Fibroblast of the aortic adventitia (primary cell): ENCODE measurements at places on chromosomes 5 and 9.

DNA sequence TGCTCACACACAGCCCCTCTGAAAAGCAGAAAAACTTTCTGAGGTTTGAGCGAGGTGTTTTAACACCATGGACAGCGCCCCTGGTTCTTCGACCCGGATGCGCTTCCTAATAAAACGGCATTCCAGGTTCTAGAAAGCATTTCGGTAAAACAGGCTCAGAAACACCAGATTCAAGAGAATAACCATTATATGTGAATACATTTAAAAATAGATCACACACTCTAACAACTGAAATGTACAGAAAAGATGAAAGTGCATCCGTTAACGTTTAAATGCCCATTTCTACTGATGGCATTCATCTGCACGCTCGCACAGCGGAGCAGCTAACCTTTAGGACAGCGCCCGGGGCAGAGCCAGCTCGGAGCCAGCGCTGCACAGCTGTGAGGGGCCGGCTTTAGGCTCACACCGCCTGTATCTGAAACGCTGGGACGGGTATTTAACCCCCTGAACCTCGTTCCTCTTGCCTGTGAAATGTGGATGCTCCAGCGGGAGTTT is 26.3 kb upstream of the TENT4A start:
- peak; percentile 69 for DNase-seq

DNA sequence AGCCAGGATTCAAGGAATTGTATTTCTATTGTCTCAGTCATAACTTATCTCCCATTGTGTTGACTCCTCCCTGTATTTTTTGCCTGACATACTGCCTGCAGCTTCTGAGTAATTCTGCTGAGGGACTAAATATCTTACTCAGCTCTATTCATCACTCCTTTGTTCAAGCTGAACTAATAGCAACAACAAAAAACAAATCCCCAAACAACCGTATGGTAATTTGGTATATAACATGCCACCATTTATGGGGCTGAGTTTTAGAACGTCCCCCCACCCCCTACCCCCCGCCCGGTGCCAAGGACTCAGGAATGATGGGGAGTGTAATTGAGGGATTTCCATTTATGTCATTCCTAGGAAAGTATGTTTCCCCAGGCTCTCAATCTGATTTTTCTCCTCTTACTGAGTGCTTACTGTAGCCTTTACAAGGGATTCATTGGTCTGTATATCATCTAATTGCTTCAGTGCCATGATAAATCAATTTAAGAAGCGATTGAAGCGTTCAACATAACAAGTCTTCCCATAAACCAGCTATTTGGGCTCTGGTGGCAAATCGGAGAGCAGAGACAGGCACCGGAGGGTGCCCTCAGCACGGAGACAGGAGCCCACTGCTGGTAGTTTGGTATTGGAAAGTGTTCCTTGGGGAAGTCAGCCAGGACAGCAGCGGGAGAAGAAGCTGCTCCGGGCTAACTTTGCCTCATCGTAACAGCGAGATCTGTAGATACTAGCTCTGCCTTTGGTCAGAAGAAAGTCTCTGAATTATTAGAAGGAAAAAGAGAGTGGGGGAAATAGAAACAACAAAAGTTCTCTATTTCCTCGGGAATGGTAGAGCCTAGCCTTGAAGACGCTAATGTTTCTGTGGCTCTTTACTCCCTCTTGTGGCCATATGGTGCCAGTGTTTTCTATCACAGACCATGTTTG is 40.7 kb upstream of the HSD17B4 start:
- DNase-seq = peak; percentile 89

DNA sequence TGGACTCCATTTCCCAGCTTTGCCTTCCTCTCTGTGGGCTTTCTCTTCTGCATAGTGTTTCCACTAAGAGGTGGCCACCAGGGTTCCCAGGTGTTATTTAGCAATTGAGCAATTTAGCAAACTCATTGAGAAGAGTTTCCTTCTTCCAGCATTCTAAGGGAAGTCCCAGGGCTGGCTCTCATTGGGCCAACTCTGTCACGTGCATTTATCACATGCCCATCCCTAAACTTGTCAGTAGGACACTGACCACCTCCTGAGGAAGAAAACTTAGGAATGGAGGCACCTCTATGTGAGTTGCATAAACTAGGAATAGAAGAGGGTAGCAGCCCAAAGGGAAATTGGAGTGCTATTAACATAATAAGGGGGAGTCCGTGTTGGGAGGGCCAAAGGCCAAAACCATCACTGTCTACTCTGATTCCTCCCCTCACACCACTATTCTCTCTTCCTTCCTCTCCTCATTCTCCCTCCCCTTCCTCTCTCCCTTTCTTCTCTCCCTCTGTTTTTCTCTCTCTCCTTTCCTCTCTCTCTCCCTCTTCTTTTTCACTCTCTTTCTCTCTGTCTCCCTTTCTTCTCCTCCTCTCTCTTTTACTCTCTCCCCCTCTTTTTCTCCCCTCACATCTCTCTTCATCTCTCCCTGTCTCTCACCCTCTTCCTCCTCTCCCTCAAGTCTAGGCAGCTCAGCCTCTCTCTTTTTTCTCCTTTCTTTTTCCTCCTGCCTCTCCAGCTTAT is 213.4 kb downstream of the PALM2AKAP2 start:
- no peak for DNase-seq

- no peak for DNase-seq
These were observed 460.5 kb upstream of the BRINP1 start for GRCh38 chr9:119829748-119830147.

DNA sequence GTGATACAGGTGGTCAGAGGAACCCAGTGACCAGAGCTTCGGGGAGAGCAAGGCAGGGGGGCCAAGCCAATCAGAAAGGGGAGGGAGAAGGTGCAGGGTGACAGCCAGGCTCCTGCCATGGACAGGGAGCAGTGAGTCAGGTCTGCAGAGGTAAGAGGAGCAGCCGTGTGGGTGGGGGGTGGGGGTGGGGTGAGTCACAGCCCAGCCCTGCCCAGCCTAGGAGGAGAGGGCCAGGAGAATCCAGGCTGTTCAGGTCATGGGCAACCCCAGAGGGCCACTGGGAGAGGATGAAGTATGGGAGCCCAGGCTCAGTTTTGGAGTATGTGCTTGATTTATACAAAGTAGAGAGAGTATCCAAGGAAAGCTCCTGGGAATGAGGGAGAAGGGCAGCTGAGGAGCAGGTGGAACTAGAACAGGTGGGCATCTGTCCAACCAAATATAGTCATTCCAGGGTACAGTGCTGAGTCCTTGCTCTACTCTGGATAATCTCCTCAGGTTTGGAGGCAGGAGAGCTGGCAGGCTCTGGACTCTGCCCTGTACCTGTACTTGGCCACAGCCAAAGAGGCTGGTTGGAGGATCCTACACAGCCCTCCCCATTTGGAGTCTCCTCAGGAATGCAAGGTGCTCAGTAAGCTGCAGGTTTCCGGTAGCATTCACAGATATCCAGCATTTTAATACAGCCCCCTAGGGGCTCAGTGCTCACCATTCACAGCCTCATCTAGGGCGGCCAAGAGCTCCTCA is 1.6 kb downstream of the HBEGF start:
- DNase-seq = no peak

DNA sequence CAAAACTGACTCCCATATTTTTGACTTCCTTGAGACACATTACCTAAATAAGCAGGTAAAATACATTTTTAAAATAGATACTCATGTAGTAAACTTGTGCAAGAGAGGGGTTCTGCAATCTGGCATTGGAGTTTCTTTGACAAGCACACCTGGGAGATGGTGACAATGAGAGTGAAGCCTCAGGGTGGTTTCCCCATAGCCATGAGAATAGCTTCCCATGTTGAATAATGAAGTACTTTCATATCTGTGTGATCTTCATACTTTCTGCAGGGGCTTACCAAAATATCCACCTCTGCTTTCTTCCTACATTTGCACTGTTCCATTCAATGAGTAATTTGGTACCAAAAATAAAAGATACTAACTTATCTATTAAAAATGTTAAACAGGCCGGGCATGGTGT is 44.7 kb upstream of the VCAN start:
- DNase-seq = no peak

DNA sequence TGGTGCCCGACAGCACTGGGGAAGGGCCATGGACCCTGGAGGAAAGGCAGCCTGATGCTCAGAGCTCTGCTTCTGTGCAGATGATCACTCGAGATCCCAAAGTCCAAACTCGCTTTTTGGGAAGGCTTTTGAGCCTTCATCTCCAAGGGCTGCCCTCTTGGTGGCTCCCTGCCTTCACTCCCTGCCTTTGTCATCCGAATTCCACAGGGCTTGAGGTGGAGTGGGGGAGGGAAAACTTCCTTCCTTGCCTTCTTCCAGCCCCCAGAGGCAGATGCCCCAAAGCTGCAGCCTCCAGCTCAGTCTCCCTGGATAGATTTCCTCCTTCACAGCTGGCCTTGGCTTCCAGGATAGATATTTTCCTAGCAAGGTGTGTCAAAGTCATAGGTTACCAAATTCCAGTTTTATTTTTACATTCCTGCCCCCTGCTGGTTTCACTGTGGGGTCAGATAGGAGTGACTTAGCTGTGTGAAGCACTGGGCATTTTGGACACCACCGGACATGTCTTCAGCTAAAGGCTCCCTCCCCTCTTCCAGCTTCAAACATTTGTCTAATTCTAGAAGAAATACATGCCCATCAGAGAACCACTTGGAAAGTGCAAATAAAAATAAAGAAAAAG is 268.2 kb downstream of the HSPA4 start:
- no peak for DNase-seq

DNA sequence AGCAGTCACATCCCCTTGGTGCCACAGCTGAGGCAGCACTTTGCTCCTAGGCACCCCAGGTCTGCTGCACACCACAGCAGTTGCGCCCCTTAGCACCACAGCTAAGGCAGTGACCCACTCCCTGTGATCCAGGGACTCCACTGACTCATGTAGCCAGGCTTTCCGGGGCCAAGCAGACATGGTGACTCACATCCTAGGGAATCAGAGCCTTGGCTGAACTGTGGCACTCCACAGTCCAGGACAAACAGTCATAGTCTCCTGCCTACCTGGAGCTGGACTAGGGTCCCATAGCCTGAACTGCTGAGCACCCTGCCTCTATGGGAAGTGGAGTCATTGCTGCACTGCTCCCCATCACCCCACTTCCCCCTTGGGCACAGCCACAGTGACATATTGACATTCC is 338.7 kb downstream of the NPR3 start:
- peak; percentile 80 for DNase-seq

DNA sequence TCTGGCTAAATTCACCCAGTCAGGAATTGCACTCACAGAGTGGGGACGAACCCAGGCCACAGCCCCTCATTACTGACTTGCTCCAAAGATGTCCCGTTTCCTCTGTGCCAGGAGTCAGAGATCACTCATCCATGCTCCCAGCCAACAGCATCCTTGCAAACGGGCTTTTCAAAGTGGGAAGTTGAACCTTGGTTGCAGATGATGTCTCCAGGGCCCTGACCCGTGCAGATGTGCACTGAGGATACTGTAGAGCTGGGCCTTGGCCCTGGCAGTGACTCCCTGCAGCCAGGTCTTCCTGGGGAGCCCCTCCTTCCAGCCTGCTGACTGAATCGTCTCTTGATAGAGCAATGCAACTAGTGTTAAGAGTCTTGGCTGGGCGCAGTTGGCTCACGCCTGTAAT is 22.3 kb downstream of the TCF7 start:
- no peak for DNase-seq

DNA sequence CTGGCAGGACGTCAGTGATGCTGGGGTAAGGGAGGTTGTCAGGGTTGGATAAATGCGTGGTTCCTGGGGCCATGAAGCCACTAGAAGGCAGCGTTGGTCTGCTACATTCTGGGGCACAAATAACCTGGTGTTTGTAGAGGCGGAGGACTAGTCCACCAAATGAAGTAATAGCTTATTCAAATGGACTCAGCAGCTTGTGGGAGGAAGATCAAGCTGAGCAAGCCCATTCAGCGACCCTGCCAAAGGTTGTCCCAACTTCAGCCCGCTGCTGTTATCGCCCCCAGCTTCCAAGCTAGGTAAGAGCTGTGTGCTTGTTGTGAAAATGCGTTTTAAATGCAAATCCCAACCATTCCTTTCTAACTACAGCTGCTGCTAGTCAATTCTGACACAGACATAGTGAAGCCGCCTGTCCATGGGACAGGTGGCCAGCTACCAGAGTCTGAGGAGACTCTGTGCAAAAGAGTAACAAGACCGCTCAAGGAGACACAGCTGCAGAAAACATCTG is 7.6 kb upstream of the FAM240B start:
- DNase-seq = peak; percentile 52

- no peak for DNase-seq
These were observed 281.3 kb downstream of the HCN1 start for GRCh38 chr5:45414620-45415573.

DNA sequence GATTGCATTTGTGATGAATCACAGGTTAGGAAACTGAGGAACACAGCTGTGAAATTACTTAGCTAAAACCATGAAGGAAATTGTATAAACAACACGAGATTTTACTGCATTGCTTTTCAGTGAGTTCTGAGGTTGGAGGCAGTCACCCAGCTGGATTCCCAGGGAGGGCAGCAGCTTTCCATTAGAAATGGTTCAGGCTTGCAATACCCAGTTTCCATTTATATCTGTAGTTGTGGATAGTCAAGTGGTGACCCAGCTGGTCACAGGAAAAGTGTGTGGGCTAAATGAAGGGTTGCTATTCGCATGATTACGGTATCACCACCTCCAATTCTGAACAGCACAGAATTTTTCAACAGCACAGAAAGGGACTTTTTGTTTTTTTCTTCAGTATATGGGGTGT is 34.3 kb upstream of the SPATA31D4 start:
- DNase-seq = no peak

DNA sequence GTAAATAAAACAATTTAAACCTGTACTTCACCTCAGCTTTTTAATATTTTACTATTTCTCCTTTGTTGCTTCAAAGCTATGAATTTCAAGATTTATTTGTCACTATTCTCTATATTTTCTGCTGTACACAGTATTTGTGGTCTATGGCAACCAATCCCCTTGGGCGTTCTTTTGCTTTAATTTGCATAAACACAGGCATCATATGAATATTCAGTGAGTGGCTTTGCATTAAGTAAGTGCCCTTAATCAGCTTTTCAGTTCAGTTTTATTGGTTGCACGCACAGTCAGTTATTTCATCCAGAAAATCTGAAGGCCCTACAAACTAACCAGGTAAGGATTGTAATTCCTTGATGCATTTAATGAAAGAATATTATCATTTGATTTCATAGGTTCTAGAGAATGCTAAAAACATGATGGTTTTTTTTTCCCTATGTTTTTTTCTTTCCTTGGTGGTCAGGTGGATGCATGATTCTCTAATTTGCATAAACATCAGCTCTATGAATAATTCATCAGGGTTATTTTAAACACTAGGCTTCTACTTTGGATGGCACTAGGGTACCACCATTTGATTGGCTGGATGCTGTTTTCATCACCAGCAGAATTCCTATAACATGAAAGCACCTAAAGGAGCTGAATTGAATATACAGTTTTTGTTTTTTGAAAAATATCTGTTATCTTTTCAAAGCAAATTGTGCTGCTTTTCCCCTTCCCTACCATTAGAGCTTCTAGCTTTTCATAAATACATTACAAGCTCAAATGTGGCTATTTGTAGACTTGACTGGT is 249.2 kb upstream of the CCNH start:
- no peak for DNase-seq

DNA sequence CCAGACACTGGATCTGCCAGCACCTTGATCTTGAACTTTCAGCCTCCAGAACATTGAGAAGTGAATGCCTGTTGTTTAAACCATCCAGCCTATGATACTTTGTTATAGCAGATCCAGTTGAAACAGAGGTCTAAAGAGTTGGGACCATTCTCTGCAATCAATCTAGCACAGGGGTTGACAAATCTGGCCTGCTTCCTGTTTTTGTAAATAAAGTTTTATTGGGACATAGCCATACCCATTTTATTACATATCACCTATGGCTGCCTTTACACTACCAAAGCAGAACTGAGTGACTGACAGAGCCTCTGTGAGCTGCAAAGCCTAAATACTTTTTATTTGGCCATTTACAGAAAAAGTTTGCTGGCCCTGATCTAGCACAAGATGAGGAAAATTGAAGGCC is 62.0 kb downstream of the BARX1 start:
- DNase-seq = no peak
